ENCODE measurements at places on chromosomes 12 and 14. TPM values are rescaled to one million over a fixed set of nuclear protein-coding genes. Genes with fewer than 3 reads are reported as not detected.
A peak's percentile ranks its signal among the peaks of the same experiment; 100 is the strongest.

Gene CABP1
- not detected for polyA plus RNA-seq

Gene ANKS1B
- not detected for polyA plus RNA-seq

Gene DTX1
- 8.7 TPM for polyA plus RNA-seq

Gene TTC9
- 17.1 TPM for polyA plus RNA-seq

Gene CLEC2D
- 467 TPM for polyA plus RNA-seq

Gene SERPINA10
- polyA plus RNA-seq, result not detected

Gene CCDC177
- polyA plus RNA-seq, result not detected

Gene MYH6
- polyA plus RNA-seq, result not detected

Gene KRT86
- not detected for polyA plus RNA-seq

Gene TAS2R42
- polyA plus RNA-seq, result not detected

Gene CDCA4
- 8.3 TPM for polyA plus RNA-seq

Gene SLC7A7
- polyA plus RNA-seq, result 35.5 TPM

Gene RHEBL1
- 5.0 TPM for polyA plus RNA-seq

Gene NEUROD4
- not detected for polyA plus RNA-seq

Gene ALDH1L2
- not detected for polyA plus RNA-seq

Gene DPF3
- polyA plus RNA-seq, result 6.3 TPM

GRCh38 chr14:54229136-54229535 is 167.7 kb upstream of the CDKN3 start:
- DNase-seq, result no peak

DNA sequence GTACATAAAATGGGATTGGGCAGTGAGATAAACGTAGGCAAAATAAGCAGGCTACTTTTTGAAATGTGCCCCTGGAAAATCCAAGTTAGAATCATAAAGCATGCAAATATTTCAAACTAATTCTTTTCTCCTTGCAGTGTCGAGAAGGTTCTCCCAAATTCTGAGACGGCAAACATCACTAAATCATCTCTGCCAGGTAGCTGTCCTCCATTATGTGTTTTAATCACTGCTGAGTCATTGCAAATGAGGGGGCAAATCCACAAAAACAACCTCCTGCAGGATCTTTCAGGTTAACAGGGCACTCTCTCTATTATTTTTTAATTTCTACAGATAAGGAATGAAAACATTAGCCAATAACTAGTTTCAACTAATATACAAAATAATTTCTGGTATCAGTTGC is 63.2 kb upstream of the RIC8B start:
- no peak for DNase-seq

- no peak for DNase-seq
Observed at GRCh38 chr14:32625211-32625610, 296.1 kb downstream of the AKAP6 start.

GRCh38 chr12:19850346-19851065 is 411.2 kb downstream of the AEBP2 start:
- DNase-seq, result no peak

GRCh38 chr14:45526715-45527549 is 273.9 kb upstream of the MIS18BP1 start:
- DNase-seq, result no peak

DNA sequence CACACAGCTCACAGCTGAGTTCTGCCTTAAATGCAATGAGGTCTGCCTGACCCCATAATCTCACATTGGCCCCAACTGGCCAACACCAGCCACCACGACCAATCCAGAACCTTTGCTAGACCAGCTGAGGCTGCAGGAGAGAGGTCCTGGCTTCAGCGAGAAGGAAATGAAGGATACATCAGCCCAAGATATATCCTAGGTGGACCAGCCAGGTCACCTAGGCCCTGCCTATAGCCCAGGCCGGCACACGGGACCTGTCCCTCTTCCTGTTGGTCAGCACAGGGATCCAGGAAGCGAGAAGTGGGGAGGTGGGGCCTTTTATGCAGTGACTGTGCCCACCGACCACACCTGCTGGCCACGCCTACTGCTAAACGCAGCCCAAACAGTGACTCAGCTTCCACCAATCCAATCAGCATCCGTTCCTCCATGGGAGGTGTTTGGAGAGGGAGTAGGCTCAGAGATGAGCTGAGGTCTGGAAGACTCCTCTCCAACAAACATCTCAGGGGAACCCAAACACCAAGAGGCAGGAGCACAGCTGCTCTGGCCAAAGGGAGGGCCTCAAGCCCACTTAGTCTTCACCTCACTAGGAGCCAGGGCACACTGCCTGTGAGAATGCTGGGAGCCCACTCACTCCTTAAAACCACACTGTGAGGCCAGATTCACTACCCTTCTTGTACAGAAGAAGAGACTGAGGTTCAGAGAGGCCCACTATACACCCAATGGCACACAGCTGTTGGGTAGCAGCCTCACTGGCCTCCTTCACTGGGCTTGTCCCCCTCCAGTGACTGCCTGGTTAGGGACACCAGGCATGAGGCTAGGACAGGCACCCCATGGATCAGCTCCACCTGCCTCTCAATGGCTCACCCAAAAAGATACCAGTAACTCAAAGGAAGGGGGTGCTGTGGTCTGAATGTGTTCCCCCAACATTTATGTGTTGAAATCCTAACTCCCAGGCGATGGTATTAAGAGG is 51.3 kb upstream of the PPP2R5C start:
- DNase-seq, result no peak

GRCh38 chr14:52325126-52325525 is 11.0 kb downstream of the PTGER2 start:
- peak; percentile 73 for DNase-seq

DNA sequence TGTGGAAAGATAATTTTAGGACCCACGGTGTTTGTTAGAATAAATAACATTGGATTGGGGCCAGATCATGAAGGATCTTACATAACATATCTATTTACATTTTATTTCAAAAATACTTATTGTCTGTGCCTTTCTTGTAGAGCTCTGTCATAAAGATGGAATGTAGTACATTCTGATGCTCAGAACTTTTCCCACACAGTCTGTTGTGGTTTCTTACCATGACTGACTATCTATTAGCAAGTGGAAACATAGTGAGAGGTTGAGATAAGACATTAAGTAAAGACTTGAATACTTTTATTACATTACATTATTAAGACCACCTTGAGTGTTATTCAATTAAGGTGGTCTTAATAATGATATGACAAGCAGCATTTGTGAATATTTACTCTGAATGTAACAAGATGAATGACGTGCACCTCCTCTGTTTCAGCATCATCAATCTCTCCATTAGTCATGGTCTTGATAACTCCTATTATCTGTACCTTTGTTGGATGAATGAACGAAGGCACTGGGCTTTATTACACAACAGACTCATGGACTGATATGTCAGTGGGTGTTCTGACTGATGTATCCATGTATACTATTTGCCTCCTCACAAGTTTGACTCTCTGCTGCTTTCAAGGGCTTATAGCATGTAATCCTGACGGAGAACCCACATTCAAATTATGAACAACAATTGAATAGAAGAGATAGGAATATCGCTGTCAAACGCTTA is 883.0 kb upstream of the FLRT2 start:
- no peak for DNase-seq

GRCh38 chr14:93946104-93946503 is 19.0 kb downstream of the FAM181A start:
- no peak for DNase-seq

- no peak for DNase-seq
Observed at GRCh38 chr12:66077542-66077941, 53.0 kb downstream of the LLPH start.

- DNase-seq, result no peak
Observed at GRCh38 chr12:75890660-75891059, 140.9 kb downstream of the PHLDA1 start.

DNA sequence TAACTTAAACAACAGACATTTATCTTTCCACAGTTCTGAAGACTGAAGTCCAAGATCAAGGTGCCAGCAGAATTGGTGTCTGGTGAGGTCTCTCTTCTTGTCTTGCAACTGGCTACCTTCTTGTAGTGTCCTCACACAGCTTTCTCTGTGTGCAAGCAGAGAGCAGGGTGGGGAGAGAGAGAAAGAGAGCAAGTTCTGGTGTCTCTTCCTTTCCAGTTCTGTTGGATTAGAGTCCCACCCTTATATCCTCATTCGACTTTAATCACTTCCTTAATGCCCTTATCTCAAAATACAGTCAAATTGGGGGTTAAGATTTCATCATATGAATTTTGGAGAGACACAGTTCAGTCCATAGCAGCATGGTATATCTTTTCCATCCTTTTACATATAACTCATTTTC is 40.8 kb downstream of the DYRK2 start:
- no peak for DNase-seq

DNA sequence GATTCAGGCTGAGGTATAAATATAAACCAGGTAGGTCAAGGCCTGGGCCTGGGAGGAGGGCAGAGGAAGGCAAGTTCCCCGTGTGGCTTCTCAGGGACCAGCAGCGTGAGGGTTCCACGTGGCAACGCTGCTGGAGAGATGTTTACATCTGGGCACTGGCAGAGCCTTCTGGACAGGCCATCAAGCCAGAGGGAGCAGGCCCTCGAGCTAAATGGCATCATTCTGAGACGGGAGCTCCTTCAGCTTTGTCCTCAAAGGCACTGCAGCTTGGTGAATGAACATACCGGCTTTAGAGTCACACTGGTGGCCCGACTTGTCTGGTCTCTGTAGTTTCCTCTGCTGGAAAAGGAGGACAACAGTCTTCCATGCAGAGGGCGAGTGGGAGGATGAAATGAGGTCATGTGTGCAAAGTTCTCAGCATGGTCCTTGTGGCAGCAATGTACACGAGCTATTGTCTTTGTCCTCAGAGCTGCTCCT is 231.3 kb downstream of the ZFP36L1 start:
- no peak for DNase-seq

- no peak for DNase-seq
Observed at GRCh38 chr12:110699591-110700445, 10.9 kb upstream of the HVCN1 start.

GRCh38 chr14:25103271-25103670 is 53.3 kb upstream of the STXBP6 start:
- no peak for DNase-seq

DNA sequence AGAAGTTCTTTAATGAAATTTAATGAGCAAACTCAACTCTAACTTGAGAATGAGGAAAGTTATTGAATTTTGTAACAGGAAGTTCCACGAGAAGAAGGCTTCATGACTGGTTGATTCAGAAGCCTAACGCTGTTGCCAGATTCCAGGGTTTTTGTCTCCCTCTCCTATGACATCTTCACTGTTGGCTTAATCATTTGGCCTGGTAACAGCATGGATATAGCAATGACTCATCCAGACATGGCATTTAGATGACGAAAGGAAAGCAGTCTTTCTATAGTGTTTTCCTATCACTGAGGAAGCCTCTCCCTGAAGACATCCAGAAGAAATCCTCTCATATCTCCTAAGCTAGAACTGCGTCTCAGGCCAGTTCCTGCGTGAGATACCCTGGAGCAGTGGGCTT is 9.4 kb upstream of the KCNA1 start:
- no peak for DNase-seq

GRCh38 chr12:106759526-106760183 is 14.8 kb upstream of the RIC8B start:
- no peak for DNase-seq

DNA sequence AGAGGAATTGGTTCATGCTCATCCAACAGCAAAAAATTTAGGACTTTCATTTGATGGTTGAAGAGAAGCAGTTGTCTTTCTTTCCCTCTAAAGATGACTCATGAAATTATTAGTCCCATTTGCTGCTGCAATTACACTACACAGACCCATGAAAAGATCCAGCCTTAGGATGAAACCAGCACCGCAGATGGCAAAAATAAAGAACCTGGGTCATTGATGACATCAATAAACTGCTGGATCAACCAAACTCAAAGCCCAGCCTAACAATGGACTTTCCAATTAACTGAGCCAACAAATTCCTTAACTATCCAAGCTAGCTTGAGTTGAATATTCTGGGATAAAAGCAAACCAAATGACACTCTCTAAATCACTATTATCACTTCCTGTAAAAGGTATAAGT is 20.7 kb downstream of the DICER1 start:
- no peak for DNase-seq

DNA sequence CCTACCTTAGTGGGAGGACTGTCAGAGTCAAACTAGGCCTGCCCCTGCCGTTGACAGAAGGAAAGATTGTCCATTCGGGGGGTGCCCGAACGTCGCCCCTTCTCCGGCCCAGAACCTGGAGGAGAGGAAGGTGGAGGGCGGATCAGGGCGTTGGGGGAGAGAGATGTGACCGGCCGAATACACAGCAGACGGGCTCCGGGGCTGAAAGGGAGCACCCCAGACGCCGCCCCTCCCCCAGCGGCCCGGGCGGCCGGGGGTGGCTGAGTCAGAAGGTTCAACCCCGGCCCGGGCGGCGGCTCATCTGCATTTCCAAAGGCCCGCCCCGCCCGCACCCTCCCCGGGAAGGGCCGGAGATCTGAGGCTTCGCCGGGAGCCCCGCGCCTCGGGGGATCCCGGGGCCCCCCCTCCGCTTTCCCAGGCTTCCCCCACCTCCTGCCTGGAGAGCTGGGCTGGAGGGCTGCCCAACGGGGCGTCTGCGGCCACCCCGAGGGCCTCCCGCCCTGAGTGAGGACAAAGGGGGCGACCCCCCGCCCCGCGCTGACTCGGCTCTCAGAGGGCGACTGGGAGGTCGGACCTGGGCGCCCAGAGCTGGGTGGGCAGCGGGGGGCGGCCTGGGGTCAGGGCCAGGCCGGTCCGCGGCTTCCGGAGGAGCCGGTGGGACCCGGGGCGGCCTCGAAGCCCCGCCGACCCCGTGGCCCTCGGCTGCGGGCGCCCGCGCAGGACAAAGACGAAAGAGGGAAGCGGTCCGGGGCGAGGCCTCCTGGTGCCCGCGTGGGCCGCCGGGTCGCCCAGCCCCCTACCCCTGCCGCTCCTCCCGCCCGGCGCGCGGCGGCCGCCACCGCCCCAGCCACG is 3.7 kb upstream of the SETD1B start:
- DNase-seq, result peak; percentile 76

DNA sequence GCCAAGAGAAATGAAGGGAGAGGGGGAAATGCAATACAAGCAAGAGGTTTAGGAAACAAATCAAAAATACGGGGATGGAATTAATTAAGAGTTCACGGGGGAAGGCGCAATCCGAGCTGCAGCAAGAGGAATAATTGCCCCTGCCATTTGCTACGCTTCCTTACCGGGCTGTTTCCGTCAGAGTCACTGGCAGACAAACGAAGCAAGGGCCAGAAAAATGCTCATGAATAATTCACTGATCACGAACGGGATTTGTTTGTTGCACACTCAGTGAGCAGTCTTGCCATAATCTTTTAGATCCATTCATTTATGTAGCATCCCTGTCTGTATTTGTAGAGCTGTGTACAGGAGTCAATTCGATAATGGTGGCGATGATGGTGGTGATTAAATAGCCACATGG is 39.0 kb downstream of the PLXNC1 start:
- DNase-seq, result no peak

- no peak for DNase-seq
Observed at GRCh38 chr12:116346741-116347140, 69.2 kb upstream of the MED13L start.

DNA sequence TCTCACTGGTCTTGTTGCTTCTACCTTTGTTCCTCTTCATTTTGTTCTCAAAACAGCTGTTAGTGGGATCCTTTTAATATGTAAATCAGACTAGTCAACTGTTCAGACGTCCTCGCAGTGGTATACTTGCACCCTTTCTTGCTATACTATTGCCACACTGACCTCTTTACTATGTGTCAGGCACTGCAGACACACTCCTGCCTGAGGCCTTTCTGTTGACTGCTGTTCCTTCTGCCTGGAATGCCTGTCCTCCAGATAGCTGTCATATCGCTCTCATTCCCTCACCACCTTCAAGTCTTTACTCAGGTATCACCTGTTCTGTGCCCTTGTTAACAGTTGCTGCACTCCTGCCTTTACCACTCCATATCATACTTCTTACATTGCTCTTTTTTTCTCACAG is 90.0 kb upstream of the TMEM263 start:
- DNase-seq, result no peak

GRCh38 chr12:28390206-28390605 is 199.9 kb downstream of the CCDC91 start:
- no peak for DNase-seq

GRCh38 chr12:85630851-85631250 is 205.4 kb downstream of the RASSF9 start:
- DNase-seq, result no peak

Data from naive B cell (primary cell).